ENCODE measurements at places on chromosomes 12 and 14.

DNA sequence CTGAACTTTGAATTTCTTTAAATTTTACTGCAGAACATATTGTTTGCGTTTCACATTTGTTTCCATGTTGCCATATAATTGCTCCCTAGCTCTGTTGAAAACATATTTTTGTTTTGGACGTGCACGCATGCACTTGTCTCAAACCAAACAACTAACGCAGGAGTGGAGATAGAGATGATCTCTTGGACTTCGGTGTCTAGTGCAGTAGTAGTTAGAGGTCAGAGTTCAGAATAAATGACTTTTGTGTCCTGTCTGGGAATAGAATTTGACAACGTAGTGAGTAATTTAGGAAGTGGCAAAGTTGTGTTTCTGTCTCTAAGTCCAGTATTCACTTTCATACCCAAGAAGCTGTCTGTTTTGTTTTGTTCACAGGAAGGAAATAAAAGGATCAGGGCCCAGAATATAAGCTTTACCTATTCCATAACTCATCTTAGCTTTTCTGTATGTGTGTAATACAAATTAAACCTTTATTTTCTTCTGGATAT lies 173.8 kb downstream of the AEBP2 start:
- DNase-seq: no peak

- DNase-seq: no peak
Observed at GRCh38 chr14:59566725-59567124, 9.9 kb downstream of the CCDC175 start.

DNA sequence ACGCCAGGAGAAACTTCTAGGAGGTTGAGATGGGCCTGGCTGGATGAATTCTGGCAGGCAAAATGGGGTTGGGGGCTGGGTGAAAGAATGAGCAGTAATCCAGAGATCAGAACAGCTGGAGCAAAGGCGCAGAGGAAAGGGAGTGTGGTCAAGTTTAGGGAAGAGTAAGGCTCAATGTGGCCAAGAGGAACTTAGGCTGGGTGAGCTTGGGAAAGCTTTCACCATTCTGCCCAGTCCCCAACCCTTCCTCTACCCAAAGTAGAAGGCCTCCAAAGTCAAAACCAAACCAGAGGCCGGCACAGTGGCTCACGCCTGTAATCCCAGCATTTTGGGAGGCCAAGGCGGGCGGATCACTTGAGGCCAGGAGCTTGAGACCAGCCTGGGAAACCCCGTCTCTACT lies 10.2 kb upstream of the RABGGTA start:
- no peak for DNase-seq

DNA sequence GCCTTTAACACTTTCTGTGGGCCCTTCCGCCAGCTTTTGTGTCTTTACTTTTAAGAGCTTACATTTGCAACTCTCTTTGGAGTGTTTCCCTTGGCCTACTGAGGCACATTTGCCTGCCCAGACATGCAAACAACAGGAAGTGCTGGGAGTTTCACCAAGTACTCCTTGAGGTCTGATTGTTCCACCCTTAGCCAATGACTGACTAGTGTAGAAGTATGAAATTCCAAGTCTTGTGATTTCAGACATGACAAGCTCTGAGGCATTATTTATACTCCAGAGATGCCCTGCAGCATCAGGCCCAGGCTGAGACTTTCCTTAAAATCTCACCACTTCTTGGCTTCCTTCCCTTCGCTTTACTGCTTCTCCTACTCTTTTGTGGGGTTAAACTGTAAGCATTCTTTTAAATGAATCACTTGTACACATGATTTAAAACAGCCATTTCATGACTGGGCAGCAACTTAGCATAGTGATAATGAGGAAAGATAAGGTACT lies 174.1 kb downstream of the SLC6A15 start:
- DNase-seq: peak; percentile 77

- peak; percentile 26 for DNase-seq
Observed at GRCh38 chr12:47097276-47097896, 17.6 kb upstream of the AMIGO2 start.

- peak; percentile 54 for DNase-seq
Observed at GRCh38 chr12:52401926-52402325, 4.2 kb downstream of the KRT82 start.

DNA sequence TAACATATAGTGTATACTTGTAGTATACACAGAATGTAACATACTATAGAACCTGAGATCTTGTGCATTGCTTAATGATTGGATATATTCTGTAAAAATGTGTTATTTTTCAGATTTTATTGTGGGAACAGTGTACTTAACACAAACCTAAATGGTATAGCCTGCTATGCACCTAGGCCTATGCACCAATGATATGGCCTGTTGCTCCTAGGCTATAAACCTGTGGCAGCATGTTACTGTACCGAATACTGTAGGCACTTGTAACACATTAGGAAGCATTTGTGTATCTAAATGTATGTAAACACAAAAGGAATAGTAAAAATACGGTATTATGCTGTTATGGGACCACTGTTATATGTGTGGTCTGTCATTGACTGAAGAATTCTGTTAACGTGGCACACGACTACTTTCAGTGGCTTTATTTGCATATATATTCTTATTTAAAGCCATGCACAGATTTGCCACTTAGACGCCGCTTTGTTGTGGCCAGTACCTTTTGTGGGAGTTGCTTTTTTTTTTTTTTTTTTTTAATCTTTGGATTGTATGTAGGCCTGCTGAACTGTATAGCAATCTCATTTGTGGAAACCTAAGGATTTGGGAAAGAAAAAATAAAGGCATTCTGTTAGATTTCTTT lies 7.4 kb downstream of the PAPOLA start:
- no peak for DNase-seq

GRCh38 chr14:52885230-52885629 lies 65.6 kb downstream of the FERMT2 start:
- peak; percentile 69 for DNase-seq

DNA sequence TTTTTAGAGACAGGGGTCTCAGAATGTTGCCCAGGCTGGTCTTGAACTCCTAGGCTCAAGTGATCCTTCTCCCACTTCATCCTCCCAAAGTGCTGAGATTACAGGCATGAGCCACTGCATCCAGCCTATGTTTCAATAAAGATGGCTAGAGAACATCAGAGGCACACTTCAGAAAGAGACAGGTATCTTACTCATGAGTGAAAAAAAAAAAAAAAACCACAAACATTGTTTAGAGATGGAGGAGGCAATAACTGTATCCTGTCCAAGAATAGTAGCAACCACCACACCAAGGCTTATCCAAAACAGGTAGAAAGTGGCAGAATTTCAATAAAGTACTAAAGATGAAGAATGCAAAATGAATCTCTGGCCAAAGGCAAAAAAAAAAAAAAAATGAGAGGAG lies 30.3 kb downstream of the EEA1 start:
- DNase-seq: peak; percentile 62

- no peak for DNase-seq
Observed at GRCh38 chr14:52304248-52304904, 9.7 kb upstream of the PTGER2 start.

- no peak for DNase-seq
Observed at GRCh38 chr12:3055026-3055703, 22.0 kb upstream of the TSPAN9 start.

- no peak for DNase-seq
Observed at GRCh38 chr12:13716119-13716518, 265.3 kb downstream of the GRIN2B start.

DNA sequence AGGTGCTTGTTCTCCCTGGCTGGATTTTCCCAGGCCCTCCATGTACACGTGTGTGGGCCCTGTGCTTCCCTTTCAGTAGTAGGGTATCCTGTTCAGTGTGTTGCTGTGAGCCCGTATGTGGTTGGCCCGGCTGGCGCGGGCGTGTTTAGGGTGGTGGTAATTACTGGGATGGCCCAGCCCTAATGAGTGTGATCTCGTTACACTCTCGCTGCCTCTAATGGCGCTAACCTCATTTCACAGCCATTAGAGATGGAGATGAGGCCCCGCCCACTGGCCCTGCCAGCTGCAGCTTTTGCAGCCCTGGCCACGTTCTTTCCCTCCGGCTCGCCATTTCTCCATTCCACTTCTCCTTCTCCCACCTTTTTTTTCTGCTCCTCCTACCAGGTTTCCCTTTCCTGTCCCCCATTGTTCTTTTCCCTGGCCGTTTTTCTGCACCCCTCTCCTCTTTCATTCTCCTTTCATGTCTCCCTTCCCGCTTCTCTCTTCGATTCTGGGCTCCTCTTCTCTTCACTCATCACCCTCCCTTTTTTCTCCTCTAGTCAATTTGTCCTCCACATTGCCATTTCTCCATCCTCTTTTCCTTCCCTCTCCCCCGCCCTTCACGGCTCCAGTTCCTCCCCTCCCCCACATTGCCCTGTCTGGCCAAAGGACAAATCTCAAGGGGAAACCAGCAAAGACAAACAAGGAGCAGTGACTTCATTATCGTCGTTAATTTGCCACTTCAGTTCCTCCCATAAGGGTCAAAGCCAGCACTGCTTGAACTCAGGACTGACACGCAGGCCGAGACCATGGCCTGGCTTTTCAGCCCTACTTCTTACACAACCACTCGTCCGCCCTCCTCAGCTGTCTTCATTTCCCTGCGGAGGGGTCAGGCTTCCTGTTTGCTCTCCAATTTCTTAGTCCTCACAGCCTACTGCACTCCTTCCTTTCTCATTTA lies 6.8 kb downstream of the ZFHX2 start:
- peak; percentile 24 for DNase-seq

- DNase-seq: peak; percentile 6
Observed at GRCh38 chr14:77181603-77182437, at the start of gene TMEM63C. TMEM63C (plus strand) TSS chr14:77181798; CDS start chr14:77218814, 37,016 bp downstream.

DNA sequence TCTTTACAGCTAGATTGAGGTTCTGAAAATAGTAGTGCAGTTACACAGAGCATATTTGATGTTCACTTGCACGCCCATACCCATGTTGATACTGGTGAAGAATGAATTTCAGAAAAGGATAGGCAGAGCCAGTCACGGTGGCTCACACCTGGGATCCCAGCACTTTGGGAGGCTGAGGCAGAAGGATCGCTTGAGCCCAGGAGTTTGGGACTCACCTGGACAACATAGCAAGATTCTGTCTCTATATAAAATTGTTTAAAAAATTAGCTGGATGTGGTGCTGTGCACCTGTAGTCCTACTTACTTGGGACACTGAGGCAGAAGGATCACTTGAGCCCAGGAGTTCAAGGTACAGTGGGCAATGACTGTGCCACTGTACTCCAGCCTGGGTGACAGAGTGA lies 56.6 kb downstream of the MDM2 start:
- no peak for DNase-seq

- DNase-seq: no peak
Observed at GRCh38 chr12:122937622-122938091, 28.6 kb downstream of the ABCB9 start.

- DNase-seq: no peak
Observed at GRCh38 chr12:61098031-61098580, 1162.1 kb upstream of the USP15 start.

- DNase-seq: no peak
Observed at GRCh38 chr12:42145197-42145549, 499 bp upstream of the GXYLT1 start.

DNA sequence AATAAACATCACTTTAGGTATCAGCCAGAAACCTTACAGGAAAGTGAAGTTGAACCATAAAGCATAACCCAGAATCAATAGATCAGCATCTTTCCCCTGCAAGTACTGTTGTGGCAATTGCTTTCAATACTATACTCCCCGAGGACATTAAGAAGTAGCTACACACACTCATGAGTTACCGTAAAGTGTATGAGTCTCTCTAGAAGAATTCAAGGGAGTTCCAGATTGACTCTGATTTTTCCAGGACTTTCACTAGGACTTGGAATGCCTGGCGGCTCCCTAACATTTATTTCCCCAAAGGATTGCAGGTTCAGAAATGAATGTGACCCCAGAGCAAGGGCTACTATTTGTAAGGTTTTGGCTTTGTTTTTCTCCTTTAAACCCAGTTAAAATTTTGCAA lies 465.4 kb upstream of the MDGA2 start:
- no peak for DNase-seq

- DNase-seq: no peak
Observed at GRCh38 chr12:129592449-129592848, 311.4 kb downstream of the TMEM132D start.

DNA sequence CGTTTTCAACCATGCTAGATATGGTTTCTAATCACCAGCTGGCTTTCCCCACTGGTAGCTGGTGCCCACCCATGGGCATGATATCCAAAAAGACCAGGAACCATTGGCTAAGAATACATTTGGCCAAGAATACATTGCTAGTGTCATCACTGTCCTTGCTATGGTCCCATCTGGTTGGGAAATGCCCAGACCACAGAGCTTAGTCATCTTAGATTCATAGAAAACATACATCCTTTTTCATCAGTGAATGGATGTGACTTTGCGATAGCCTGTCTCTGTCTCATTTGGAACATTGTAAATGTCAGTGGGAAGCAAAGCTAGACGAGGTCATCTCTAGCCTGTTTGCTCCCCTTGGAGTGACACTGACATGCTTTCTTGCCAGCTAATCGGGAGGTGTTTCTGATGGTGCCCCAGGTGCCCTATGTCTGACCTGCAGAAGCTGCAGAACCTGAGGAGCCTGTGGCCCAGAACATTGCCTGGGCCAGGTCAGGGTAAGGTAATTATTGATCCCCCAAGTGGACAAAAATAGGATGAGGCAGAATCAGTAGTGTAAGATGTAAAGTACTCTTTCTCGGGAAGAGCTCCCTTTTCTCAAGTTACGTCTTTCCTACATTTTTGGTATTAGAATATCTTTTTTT lies 194.8 kb downstream of the SLC41A2 start:
- peak; percentile 37 for DNase-seq

DNA sequence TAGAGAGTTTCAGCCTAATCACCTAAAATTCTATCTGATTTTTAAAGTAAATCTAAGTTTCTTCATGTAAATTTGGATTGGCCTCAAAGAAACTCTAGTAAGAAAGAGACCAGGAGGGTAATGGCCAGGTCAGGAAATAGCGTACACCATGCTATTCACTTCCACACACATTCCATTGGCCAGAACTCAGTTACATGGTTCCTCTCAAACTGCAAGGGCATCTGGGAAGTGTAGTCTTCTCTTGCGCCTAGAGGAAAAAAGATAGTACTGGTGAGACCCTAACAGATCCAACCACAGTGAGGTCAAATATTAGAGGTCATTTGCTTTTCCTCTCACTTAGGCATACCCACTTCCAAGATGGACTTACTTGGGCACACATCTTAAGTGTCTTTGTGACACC lies 39.1 kb downstream of the MBIP start:
- DNase-seq: no peak

DNA sequence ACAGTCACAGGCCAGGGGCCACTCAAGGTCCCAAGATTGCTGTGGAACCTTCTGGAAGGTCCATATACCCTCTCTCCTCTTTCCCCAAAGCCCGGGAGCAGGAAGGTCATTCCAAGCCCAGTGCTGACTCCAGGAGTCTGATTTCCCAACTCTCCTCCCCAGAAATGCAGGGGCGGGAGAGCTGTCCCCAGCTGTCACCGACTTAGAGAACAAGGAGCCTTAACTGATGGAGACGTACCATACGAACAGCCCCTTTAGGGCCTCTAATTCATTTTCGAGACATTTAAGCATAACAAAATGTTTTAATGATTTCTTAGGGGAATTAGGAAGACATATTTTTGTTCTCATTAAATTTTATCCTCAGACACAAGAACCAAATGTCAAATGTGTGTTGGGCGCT lies 99.2 kb downstream of the PHETA1 start:
- no peak for DNase-seq

GRCh38 chr12:92570056-92570753 lies 132.6 kb upstream of the PLEKHG7 start:
- peak; percentile 79 for DNase-seq
